ENCODE measurements at places on chromosomes 1 and 21.

DNA sequence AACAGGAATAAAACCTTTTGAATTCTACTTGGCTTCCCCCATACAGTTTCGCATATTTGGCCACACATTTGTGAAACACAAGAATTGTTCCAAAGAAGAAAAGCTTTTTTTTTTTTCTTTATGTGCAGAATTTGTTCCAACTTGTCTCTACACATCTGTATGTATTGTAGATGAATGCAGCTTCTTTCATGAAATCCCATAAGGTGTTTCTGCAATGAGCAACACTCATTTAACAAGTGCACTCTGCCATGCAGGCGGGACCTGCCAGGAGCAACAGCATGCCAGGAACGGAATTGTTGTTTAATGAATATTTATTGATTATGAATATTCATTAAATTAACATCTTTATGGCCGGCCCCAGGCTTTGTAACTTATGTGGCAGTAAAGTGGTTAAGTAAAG, 1075.0 kb downstream of the TTLL7 start:
- DNase-seq: no peak

DNA sequence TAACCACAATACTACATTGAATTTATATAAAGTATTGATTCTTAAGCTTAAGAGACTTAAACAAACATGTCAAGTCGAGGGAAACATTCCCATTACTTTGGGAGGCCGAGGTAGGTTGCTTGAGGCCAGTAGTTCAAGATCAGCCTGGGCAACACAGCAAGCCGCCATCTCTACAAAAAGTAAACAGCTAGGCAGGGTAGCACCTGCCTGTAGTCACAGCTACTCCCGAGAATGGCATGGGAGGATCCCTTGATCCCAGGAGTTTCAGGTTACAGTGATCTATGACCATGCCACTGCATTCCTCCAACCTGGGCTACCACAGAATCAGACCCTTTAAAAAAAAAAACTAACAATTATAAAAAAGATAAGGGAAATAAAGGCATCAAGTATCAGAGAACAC, 50.4 kb downstream of the EIF4G3 start:
- no peak for DNase-seq

DNA sequence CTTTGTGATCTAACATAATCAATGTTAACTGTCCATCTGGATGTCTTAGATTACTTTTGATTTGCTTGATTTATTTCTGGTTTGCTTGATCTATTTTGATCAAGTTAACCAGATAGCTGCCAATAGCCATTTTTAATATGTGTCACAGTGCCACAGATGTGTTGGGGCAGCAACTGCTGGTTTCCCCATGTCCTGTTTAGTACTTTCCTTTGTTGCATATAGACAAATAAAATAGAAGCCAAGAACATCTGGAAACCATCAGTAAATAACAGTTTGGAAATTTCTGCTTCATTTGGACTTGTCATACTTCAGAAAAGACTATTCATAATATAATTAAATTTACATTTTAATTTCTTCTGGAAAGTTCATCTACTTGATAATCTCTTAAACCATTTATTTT, 145.6 kb upstream of the C21orf91 start:
- DNase-seq: no peak

- DNase-seq: no peak
These were observed 20.6 kb downstream of the WASF2 start for GRCh38 chr1:27469334-27469733.

DNA sequence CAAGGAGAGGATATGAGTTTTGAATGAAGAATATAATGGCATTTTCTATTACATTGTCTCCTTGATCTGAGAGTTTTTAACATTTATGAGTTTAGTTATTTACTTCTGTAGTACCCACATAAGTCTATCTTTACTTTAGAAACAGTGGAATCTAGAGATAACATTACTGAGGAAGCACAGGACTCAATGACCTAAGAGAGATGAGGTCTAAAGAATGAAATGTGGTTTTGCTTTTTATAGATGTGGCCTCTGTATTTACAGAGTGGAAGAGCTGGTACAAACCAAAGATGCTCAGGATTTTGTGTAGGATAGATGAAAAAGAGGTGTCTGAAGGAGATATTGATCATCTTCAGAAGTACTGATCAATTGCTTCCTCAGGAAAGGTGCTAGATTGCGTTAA, 177.3 kb downstream of the KCTD3 start:
- DNase-seq: no peak

GRCh38 chr1:162145966-162146696, 76.6 kb downstream of the NOS1AP start:
- DNase-seq: no peak

DNA sequence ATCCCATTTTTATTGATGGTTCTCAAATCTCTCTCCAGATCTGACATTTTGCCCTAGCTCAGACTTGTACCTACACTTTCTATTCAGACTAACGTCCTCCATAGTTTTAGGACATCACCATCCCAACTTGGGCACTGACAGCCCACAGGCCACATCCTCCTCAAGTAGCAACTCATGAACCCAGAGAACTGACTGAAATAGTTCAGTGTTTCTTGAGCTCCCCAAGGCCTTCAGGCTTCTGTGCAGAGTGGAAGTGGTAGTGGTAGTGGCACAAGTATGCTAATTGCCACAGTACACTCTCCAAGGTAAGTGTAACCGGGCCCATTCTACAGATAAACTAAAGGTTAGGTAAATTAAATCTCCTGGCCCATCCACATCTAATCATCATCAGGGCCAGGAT, 112.6 kb downstream of the SLC45A1 start:
- no peak for DNase-seq

DNA sequence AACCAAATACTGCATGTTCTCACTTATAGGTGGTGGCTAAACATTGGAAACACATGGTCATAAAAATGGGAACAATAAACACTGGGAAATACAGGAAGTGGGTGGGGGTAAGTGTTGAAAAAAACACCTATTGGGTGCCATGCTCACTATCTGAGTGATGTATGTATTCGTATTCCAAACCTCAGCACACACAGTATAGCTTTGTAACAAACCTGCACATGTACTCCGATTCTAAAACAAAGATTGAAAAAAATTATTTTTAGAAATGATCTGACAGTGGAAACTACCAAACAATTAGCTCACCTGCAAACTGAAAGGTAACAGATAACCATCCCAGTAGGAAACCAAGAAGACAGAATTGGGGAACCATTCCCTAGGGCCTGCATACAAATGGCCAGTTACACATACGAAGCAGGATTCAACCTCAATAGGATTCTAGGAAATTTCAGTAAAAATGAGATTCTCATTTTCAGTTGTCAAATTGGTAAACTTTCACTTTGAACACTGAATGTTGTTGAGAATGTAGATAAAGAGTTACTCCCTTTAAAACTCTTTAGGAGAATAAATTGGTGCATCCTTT, 88.1 kb upstream of the LRRC8D start:
- DNase-seq: no peak

GRCh38 chr1:66920543-66920942, 4.1 kb downstream of the DNAI4 start:
- DNase-seq: no peak

GRCh38 chr1:91781371-91781825, 104.6 kb downstream of the TGFBR3 start:
- DNase-seq: no peak

DNA sequence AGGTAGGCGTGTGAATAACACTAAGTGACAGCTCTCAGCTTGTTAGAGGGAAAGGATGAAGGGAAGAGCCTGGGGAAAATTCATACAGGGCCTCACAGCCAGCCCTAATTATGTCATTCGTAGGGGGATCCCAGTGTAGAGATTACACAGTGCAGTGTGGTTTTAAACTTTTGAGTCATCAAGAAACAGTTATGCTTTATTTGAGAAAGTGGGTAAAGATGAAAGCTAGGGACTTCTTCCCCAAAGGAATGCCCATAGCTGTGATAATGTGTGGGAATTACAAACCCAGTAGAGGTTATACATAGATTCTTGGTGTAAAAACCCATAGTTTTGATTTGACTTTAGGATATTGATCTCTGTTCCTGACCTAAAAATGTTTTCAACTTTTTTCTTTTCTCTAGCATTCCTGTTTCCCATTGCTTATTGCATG, 1.9 kb downstream of the TTF2 start:
- DNase-seq: no peak

- DNase-seq: no peak
These were observed 69.7 kb downstream of the NFIA start for GRCh38 chr1:61152066-61152465.

DNA sequence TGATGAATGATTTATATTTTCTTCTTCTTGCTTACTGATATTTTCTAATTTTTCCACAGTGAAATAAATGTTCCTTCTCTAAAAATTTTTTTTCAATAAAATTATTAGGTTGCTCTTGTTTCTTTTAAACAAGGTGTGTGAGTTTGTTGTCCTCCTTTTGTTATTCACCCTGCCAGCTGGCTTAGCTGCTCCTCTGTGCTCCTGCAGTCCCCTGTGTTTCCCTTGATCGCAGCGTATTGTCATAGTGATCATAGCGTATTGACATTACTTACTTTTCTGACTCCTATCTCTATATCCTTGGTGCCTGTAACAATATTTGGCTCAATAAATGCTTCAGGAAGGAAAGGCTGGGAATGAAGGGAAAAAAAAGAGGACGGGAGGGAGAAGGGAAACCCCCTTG, 24.9 kb upstream of the PODN start:
- no peak for DNase-seq

GRCh38 chr1:119279456-119280381, 88.9 kb upstream of the HAO2 start:
- DNase-seq: no peak

DNA sequence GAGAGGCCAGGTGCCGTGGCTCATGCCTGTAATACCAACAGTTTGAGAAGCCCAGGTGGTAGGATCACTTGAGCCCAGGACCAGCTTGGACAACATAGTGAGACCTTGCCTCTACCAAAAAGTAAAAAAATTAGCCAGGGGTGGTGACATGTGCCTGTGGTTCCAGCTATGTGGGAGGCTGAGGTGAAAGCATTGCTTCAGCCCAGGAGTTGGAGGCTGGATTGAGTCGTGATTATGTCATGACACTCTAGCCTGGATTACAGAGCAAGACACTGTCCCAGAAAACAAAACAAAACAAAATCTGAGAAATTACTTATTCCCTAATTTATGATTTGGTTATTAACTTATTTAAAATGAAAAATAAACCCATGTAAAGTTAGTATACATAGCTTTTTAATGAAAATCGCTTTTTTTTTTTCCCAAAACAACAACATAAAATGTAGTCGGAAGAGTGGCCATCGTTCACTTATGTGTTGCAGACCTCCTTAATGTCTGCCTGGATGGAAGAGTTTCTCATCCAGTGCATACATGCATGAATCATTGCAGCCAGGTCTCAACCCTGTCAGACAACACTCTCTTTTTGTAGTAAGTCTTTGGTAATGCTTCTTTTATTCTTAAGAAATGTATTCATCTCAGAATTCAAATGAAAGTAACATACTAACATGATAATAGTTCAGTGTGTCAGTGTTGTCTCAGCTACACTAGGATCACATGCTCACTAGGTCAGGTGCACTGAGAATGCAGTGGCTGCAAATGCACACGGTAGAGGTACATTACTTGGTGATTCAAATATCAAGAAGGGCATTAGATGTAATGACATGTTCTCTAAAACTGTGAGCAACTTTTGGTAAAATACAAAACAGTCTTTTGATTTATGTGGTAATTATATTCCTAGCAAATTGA, 28.0 kb downstream of the ITSN1 start:
- no peak for DNase-seq

DNA sequence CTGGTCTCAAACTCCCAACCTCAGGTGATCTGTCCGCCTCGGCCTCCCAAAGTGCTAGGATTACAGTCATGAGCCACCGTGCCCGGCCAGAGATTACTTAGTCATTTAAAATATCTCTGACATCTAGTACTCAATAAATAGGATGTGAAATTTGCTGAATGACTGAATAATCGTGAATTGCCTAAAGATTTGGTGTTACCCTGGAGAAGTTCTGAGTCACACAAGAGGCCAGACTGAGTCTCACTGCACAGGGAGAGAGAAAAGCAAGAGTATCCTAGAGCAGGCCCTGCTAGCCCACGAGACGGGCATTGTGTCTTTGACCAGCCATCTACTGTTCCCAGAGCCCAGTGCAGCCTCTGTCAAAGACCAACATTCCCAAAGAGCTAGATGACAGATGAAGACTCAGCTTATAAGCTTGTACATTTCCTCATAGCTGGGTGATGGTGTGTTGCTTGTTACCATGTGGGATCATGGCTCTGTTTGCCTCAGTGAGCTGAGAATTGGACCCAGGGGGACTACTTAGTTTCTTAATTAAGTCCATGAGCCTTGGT, 5.6 kb upstream of the EIF4G3 start:
- DNase-seq: no peak

DNA sequence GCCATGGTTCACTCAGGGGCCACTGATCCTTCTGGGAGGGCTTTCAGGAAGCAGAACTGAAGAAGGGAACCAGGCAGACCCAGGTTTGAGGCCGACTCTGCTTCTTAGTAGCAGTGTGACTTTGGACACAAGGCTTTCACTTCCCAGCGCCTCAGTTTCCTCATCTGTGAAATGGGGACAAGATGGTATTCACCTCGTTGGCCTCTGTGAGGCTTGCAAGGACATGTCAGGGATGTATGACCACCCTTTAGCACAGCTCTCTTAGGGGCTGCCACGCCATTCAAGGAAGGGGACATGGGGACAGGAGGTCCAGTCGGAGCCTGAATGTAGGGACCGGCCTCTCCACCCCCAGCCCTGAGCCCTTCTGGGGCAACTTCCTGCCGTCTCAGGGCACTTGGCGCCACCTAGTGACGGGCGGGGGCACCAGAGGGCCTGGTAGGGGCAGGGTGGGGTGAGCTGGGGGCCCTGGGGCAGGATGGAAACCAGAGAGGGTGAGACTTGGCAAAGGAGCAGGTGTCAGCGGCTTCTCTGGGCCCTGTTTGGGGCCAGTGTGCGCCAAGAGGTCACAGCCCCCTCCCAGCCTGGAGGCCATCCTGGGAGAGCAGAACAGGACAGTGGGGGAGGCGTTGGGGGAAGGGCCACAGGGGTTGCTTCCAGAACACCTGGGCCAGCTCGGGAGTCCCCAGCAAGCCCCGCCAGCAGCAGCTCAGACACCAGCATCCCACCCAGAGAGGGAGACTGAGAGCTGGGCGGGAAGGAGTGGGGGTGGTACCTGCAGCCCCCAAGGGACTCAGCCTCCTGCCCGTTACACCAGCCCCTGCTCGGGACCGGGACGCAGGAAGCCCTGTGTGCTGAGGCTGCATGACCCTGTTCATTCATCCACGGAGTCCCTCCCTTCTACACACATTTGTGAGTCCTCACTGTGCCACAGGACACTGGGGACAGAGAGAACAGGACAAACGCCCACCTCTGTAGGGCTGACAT, 102.5 kb upstream of the TARDBP start:
- no peak for DNase-seq

GRCh38 chr1:211206981-211207380, 52.2 kb upstream of the RCOR3 start:
- no peak for DNase-seq

DNA sequence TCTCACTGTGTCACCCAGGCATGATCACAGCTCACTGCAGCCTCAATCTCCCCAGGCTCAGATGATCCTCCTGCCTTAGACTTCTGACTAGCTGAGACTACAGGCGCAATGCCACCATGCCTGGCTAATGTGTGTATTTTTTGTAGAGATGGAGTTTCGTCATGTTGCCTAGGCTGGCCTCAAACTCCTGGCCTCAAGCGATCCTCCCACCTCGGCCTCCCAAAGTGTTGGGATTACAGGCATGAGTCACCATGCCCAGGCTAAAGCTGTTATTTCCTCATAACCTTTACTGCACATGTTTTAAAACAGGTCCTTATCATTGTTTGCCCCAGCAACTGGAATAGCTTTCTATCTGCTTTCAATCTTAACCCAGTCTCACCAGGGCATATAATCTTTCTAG, 2.9 kb downstream of the SARS1 start:
- no peak for DNase-seq

GRCh38 chr1:159828176-159828575, 1.5 kb downstream of the SLAMF8 start:
- DNase-seq: no peak

- no peak for DNase-seq
These were observed 87.9 kb upstream of the LYST start for GRCh38 chr1:235954306-235955283.
